Cardiac fibroblast (primary cell): ENCODE measurements at places on chromosomes 7 and 10.

DNA sequence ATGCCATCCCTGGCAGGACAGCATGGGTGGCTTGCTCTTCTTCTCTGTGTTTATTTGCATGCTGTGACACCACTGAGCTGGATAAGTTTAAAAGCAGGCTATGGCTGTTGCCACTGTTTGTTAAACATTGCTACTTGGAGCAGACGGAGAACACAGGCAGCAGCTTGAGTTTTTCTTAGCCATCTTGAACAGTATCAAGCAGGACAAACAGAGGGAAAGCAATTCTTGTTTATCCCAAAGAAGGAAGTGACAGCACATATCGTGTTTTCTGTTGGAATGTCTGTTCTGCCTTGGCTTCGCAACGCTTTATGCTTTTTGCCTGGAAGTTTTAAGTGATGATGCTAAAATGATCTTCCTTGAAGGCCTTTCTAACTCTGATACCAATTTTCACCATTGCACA, 73.8 kb downstream of the MKX start:
- no peak for DNase-seq

GRCh38 chr7:3533040-3533439, 232.0 kb downstream of the SDK1 start:
- no peak for DNase-seq

GRCh38 chr10:93958834-93959233, 34.9 kb upstream of the PLCE1 start:
- no peak for DNase-seq

- DNase-seq: no peak
These were observed 64.5 kb downstream of the TMEM209 start for GRCh38 chr7:130140551-130141160.

- DNase-seq: no peak
These were observed 727.2 kb downstream of the KCNMA1 start for GRCh38 chr10:76910184-76910962.

DNA sequence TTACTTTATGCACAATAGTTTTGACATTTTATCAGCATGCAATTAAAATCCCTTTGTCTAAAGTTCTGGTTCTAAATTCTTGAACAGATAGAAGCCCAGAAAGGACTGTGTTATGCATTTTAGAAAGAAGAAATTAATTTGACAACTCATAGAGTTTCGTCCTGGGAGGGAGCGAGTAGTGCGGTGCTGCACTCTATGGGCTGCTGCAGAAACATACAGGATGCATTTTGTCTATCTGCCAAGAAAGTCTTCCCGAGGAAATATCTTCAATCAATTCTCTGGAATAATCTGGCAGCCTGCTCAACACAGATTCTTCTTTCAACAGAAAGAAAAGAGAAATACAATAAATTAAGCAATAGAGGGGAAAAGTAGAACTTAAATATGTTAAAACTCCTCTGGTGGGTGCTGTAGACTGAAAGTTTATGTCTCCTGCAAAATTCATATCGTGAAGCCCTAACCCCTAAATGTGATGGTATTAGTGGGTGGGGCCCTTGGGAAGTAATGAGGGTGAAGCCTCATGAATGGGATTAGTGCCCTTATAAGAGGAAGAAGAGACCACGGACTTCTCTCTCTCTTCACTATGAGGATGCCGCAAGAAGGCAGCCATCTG, 39.0 kb upstream of the IFRD1 start:
- peak; percentile 72 for DNase-seq

DNA sequence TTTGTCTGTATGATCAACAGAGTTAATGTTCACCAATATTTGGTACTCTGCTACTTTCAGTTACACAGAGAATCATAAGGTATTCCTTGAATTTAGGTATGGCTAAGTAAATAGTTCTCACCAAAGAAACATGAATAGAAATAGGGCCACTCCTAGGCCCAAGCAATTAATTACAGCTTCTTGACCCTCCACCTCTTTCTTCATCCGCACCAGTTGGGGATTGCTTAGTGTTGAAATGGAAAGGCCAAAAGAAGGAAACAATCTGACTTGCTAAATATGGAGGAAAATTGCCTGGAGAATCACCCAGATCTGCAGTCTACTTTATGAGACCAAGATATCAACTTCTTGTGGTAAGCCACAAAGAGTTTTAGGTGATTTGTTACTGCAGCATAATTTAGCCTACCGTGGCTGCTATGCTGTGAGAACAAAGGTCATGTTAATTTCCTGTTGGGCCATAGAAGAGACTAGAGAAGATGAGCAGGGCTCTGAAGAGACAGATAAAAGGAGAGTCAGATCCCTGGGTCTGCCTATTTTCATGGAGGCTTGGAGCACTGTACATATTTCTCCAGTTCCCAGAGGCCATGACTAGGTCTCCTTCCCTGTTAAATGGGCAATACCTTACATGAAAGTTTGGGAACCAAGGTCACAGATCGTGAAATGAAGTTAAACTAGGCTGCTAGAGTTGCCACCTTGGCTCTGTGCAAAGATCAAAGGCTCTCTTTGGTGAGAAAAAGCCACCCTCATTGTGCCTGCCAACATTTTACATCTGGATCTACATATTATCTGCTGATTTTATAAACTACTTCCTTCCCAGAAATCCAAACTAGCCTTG, 93.3 kb upstream of the GDF10 start:
- DNase-seq: no peak

DNA sequence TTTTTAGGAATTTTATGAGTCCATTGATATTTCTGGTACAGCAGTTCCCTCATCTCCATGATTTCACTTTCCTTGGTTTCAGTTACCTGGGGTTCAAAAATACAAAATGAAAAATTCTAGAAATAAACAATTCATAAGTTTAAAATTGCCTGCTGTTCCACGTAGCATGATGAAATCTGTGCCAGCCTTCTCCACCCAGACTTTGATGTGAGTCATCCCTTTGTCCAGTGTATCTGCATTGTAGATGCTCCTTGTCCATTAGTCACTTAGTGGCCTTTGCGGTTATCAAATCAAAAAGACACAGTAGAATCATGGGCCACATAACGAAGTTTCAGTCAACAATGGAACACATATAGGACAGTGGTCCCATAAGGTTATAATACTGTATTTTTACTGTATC, 286.9 kb downstream of the PTEN start:
- peak; percentile 89 for DNase-seq

- no peak for DNase-seq
These were observed 196.2 kb upstream of the SMIM30 start for GRCh38 chr7:113314594-113314993.

- no peak for DNase-seq
These were observed 103.2 kb upstream of the PPIF start for GRCh38 chr10:79244068-79244442.

- no peak for DNase-seq
These were observed 96.1 kb upstream of the SHH start for GRCh38 chr7:155908385-155908784.

- peak; percentile 29 for DNase-seq
These were observed 4.4 kb downstream of the UNC5B start for GRCh38 chr10:71216751-71217265.

DNA sequence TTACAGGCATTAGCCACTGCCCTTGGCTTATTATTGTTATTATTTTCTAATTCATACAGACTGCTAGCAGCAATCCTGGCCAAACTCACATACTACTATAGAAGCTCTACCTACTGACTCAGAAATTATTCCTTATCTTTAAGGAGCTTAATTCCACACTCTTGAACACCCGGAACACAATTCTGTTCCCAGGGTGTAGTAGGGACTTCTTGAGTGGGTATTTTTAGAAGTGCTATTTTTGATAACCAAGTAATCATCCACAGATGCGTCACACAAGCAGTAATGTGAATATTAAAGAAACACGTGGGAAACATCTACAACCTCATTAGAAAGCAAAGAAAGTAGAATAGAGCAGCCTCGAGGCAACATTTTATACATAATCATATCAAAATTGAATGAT, 149.2 kb downstream of the PTEN start:
- peak; percentile 22 for DNase-seq

DNA sequence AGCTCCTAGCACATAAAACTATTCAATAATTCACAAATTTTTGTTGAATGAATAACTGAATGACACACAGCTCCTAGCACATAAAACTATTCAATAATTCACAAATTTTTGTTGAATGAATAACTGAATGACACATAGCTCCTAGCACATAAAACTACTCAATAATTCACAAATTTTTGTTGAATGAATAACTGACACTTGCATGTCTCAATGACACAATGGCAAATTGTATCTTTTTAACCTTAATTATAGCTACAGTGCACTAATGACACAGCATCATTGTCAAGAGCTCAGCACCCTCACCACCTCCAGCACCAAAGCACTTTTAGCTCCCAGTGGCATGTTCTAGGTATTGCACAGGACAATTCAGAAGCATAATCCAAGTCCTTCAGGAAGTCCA, 131.6 kb downstream of the PDE1C start:
- DNase-seq: peak; percentile 56

GRCh38 chr10:91709394-91709798, 76.5 kb upstream of the PPP1R3C start:
- peak; percentile 31 for DNase-seq

- no peak for DNase-seq
These were observed 132.6 kb downstream of the DNAJB6 start for GRCh38 chr7:157469181-157470016.

- DNase-seq: peak; percentile 99
These were observed 103.9 kb downstream of the CUBN start for GRCh38 chr10:17025444-17026295.

DNA sequence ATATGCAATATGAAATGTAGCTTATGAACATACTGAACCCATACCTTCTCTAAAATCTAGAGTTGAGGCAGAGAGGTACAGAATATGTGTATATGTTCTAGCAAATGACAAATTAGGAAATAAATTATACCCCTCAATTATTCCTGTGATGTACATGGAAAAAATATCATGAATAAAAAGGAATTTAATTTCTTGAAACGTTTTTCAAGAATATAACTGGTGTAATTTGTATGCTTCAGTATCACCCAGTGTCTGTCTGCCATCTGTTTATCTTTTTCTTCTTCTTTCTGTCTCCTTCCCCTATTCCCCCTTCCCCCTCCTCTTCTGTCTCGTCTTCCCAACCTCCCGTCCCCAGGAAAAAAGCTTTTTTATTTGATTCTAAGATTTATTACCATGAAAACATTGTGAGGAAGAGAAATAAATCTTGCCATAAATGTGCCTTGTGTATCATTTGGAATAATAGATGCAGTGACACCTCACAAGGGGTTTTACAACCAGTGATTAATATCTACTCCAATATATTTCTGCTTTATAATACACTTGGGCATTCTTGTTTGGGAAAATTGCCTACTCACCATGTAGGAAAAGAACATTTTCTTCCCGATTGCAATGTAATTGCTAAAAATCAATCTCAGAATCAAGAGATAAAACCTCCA, 12.2 kb downstream of the LANCL2 start:
- no peak for DNase-seq

- DNase-seq: no peak
These were observed 11.7 kb downstream of the CNPY1 start for GRCh38 chr7:155534691-155535090.

GRCh38 chr10:79053481-79054202, 15.1 kb upstream of the ZMIZ1 start:
- no peak for DNase-seq

DNA sequence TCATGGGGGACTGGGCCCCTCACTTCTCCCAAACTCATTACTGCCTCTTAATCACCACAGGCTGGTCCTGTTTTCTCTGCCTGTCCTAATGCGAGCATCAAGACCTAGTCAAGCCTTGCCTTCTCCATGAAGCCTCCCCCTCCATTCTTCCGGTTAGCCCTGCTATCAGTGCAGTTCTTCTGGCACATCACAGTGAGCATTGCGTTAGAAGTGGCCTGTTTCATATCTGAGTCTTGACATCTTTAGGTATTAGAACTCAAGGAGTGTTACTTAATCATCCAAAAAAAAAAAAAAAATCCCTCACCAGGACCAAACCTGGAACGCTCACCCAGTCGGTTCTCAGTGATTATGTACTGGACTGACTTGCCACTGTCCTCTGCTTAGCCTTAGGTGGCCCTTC, 17.4 kb downstream of the SNX10 start:
- no peak for DNase-seq

- DNase-seq: peak; percentile 94
These were observed 15.3 kb upstream of the GPR146 start for GRCh38 chr7:1028775-1029636.

DNA sequence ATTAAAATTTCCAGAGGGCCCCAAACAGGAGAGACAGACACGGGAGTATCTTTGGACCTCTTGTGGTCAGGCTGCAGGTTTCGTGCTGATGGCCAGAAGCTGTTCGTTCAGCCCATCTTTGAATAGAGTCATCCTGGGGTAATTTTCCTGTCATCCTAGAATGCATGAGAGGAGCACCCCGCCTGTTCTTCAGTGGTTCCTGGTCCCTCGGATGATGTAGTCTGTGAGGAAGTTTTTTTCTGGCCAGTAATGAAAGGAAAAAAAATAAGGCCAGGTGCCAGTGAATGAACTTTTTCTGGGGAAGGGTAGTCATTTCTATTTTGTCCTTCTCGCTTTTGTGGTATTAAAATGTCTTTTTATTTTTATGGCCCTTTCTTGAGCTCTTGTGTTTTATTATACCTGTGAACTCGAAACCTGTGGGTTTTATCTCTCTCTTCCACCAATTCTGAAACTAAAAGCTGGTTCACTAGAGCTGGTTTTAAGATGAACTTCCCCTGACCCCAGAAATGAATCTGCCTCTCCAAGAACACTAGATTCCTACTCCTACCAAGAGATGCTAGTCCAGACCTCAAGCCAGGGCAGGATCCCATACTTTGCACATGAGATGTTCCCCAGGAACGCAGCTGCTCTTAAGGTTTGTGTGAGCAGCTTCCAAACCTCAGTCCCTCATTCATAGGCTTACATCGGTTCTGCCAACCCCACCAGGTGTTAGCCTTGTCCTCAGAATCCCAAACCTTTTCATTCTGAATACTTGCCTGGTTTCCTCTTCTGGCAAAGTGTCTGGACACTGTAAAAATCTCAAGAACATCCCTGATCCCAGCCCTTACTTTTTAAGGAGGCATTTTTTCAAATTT, 15.4 kb upstream of the MEST start:
- DNase-seq: no peak

GRCh38 chr7:80581486-80582260, 56.8 kb upstream of the CD36 start:
- peak; percentile 36 for DNase-seq

DNA sequence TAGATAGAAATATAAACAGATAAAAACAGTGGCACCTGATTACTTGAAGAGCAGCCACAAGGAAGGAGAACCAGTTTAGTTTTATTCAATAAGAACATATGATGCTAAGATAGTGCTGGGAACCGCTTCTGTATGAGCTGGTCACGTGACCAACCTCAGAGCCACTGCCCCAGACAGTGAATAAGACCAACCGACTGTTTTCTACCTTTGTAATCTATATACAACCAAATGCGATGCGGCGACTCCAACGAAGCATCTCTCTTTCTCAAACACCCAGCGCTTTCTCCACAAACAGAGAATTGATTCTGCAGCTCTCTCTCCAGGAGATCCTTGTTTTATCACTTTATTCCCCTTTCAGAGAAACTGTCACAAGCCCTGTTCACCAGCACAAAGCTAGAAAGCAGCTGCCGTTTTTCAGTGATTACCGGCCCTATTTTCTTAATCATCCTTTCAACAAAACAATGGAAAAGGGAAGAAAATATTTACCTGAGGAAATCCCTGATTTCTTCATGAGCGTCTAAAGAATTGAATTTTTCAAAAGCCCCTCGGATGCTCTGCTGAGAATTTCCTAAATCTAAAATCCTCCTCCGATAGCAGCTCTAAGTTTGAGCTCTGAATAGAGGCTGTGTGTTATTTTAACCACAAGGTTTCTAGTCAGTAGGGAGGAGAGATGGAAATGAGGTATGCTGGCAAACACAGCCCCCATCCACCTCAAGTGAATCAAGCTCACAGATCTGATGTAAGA, 55.7 kb upstream of the JCAD start:
- DNase-seq: peak; percentile 47
